CD4-positive, alpha-beta T cell treated with Interleukin-6 at 100 ng/mL for 8 hours (primary cell): ENCODE measurements at places on chromosomes 13 and 19.

DNA sequence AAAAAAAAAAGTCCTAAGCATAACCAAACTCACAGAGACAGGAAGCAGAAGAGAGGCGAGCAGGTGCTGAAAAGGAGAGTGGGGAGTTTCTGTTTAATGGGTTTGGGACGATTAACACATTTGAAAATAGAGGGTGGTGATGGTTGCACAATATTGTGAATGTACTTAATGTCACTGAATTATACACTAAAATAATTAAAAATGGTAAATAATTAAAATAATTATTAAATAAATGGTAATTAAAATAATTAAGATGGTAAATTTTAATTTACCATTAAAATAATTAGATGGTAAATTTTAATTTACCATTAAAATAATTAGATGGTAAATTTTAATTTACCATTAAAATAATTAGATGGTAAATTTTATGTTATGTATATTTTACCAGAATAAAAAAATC is 74.8 kb upstream of the XPO4 start:
- no peak for DNase-seq

DNA sequence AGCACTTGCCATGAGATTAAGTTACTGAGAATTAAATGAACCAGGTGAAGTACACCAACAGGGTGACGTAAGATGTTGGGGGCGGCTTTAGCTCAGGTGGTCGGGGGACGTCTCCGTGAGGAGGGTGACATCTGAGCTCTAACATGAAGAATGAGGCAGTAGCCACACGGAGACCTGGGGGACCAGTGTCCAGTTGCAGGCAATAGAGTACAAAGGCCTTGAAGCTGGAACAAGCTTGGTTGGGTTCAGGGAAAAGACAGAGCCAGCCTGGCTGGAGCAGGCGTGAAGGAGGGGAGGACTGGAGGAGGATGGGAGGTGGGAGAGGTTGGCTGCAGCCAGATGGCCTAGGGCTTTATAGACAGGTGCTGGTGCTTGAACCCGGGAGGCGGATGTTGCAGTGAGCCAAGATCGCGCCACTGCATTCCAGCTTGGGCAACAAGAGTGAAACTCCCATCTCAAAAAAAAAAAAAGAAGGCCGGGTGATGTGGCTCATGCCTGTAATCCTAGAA is 1.6 kb downstream of the SPINT2 start:
- DNase-seq = no peak

DNA sequence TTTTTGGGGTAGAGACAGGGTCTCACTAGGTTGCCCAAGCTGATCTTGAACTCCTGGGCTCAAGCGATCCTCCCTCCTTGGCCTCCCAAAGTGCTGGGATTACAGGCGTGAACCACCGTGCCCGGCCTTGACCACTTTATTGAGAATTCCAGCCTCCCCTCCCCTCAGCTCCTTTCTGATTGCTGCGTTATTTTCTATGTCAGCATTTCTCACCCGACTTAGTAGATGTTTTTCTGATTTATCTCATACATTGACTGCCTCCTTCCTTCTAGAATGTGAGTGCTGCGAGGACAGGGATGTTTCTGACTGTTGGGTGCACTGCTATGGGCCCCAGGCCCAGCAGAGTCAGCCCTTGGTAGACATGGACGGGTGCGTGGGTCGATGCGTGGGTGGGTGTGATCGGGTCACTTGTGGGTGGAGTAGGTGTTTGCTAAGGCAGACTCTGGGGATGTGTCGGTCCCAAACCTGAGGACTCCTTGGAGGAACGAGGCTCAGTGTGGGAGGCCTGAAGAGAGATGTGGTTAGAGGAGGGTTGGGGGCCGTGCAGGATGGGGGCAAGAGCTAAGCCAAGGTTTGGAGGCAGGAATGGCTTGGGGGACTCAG is 34.2 kb upstream of the NCCRP1 start:
- no peak for DNase-seq

DNA sequence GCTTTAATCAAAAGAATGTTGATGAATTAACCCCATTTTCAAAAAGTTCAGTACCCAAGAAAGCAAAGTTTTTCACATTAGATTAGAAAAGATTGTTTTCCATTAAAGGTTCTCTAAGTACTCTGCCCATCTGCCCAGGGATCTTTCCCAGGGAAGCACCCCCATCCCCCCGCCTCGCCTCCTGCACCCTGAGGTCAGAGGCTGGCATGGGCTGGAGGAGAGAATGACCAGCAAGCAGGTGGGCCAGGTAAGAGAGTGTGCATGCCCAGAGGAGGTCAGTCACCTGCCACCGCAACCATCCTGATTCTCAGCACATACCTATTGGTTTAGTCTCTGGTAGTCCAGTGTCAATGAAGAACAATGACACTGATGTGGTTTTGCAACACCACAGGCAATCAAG is 279.4 kb upstream of the ZNF507 start:
- DNase-seq = no peak

GRCh38 chr13:21798181-21798580 is 127.3 kb downstream of the FGF9 start:
- no peak for DNase-seq

DNA sequence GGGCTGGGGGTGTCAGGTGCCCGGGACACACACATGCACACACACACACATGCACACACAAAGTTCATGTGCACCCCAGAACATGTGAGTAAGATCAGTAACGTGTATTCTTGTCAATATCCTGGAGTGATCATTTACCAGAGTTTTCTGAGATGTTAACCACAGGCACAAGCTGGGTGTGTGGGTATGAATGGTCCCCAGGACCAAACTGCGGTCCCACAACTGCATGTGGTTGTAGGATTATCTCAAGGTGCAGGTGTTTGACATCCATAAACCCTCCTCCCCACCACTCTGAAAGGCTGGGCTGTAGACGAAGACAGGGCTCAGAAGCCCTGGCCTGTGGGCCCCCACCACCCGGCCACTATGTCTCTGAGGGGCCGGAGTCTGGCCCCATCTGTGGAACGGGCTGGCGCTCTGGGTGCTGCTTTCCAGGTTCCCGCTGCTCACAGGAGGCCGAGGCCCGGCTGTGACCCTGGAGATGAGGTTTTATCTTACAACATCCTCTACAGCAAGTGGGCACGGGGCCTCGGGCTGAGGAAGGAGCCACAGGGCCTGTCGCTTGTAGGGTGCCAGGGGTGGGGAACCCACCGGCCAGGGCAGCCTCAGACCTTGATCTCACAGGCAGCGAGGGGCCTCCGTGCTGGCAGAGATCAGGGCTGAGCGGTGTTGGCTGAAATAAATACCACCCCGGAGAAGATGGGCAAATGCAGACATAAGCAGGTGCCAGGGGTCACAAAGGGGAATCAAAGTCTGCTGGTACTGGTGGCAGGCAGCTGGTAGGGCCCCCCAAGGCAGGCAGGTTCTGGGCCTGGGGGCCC is 4.3 kb downstream of the F2RL3 start:
- no peak for DNase-seq

GRCh38 chr13:26377038-26377437 is 123.1 kb downstream of the CDK8 start:
- DNase-seq = no peak

DNA sequence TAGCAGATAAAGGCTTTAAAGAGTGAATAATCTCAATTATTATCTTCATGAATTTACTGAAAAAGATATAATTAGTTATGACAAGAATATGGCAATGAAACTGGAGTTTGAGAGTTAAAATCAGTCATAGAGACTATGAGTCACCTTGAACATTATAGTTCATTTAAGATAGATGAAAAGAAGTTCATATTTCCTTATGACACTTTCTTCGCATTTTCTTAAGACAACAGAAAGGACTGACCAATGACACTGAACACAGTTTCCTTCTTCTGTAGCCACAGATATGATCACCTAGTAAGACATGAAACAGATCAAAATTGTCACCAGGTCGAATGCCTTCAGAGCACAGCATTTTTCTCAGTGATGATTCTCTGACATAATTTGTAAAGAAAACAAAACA is 202.1 kb downstream of the KLF12 start:
- DNase-seq = no peak

- no peak for DNase-seq
These were observed at the start of gene KCTD15 for GRCh38 chr19:33796164-33796875. Gene KCTD15 (plus strand): TSS chr19:33796870. CDS start chr19:33800455, 3,585 bp downstream.

GRCh38 chr13:47896546-47896945 is 104.5 kb downstream of the SUCLA2 start:
- no peak for DNase-seq

DNA sequence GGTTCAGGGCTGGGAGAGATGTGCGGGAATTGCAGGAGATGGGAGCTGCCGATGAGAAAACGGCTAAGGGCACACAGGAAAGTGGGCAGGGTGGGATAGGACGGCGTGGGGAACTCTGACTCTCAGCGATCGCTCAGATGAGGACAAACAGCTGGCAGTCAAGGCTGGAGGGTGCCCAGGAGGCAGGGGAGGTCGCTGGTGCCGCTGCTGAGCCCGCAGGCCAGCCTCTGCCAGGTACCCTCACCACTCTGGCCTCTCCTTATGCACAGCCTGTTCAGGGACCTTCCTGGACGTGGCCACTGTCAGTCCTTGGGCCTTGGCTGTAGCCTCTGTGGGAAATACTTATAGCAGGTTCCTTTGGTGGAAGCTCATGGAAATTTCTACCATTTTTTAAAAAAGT is 308.6 kb downstream of the TEX29 start:
- DNase-seq = no peak

DNA sequence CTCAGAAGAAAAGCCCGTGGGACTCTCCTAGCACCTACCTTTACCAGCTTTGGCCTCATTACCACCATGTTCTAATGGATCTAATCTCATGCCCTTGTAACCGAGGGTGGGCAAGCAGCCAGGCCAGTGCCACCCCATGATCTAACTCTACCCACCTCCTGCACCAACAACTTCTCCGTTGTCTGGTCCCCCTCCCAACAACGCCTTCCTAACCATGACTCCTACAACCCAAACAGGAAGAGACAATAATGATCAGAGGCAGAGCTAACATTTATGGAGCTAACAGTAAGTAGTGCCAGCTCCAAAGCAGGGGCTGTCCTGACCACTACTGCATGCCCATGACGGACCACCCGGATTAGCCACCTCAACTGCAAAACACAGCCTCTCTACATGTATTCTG is 3.5 kb downstream of the USP12 start:
- no peak for DNase-seq

- DNase-seq = peak; percentile 91
These were observed at the start of gene SBNO2 for GRCh38 chr19:1173845-1174809. Gene SBNO2 (minus strand): TSS chr19:1174268. CDS start chr19:1154276, 19,992 bp downstream.
